ENCODE measurements at places on chromosomes 1 and 21.

DNA sequence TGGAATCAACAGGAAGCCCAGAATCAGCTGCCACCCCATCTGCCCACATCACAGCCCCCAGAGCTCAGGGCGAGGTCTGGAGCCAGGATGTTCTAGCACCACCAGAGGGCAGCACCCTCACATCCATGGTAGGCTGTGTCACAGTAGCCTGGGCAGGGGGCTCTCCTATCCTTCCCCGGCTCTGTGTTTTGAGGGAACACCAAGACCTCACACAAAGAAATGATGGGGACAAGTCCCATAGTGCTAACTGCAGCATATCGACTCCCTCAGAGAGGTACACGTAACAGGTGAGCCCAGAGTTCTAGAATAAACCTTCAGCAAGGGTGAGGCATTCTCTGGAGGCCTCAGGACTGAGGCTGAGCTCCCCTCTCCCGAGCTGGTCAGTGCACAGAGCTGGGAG lies 2.3 kb upstream of the KCNC4 start:
- peak; percentile 48 for DNase-seq

- DNase-seq: no peak
Measured at GRCh38 chr1:154536570-154536969, 21.9 kb downstream of the UBE2Q1 start.

- DNase-seq: no peak
Measured at GRCh38 chr1:15459771-15460707, 3.5 kb downstream of the CELA2A start.

DNA sequence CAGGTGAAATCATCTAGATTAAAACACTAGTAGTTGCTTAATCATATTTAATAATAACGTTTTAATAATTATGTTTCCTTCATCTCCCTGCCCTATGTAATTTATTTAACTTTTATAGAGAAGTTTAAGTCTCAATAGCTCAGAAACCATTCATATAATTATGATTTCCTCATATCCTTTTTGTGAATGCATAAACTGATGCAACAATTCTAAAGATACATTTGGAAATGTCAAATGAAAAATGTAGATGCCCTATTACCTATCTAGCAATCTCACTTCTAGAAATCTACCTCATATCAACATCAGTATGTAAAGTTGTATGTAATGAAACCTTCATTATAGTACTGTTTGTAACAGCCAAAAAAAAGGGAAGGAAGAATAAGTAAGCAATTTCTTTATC lies 10.5 kb downstream of the DRAM2 start:
- no peak for DNase-seq

DNA sequence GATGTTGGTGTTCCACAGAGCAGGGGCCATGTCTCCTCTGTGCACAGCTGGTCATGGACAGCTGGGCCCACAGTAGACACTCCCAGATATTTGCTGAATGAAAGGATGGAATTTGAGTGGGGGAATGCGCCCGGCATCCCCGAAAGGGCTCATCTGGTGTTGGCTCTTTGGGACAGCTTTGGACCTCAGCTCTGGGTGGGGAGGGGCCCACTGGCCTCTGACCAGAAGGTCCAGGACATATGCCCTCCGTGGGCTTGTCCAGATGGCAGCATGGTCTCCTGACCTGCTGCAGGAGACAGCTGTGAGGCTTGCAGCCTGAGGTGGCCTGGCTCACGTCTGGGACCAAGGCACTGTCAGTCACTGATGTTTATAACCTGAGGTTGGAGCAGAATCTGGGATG lies 160.4 kb upstream of the AJAP1 start:
- no peak for DNase-seq

DNA sequence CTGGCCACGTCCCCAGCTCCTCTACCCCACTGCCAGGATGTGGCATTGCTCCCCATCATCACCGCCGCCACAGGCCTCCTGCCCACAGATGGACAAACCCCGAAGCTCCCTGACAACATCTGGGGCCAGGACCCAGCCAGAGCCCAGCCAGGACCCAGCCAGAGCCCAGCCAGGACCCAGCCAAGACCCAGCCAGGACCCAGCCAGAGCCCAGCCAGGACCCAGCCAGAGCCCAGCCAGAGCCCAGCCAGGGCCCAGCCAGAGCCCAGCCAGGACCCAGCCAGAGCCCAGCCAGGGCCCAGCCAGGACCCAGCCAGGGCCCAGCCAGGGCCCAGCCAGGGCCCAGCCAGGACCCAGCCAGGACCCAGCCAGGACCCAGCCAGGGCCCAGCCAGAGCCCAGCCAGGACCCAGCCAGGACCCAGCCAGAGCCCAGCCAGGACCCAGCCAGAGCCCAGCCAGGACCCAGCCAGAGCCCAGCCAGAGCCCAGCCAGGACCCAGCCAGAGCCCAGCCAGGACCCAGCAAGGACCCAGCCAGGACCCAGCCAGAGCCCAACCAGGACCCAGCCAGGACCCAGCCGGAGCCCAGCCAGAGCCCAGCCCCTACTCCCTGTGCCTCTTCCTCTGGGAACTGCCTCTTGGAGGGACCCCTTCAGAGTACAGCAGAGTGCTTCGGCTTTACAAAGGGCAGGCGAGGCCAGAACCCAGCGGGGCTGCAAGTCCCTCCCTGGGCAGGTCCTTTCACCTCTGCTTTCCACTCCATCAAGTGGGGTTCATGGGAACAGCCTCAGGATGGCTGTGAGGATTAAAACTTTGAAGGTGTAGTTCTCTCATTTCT lies 43.7 kb downstream of the DISP3 start:
- no peak for DNase-seq

- DNase-seq: peak; percentile 14
Measured at GRCh38 chr1:7648761-7649384, 122.2 kb upstream of the VAMP3 start.

- DNase-seq: no peak
Measured at GRCh38 chr1:75841421-75841820, 44.7 kb downstream of the MSH4 start.

- DNase-seq: no peak
Measured at GRCh38 chr21:42847726-42848125, 31.6 kb downstream of the WDR4 start.

DNA sequence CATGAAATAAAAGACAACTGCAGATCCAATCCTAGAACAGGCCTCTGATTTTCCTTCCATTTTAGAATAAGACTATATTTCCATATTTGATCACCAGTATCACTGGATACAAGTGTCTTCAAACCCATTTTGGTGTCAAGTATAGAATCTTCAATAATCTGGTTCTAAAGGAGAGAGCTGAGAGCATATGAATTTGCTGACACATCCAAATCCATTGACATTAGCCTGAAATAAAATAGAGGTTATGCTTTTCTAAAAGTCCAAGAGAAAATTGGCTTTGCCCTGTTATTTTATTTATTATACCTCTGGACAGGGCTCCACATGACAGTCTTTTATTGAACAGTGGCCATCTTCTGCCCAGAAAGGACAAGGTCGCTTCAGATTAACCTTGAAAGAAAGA lies 28.6 kb downstream of the ERO1B start:
- DNase-seq: no peak

Data from A549 (cell line).